Ascending aorta (tissue), 2 donors: ENCODE measurements at places on chromosomes 5 and 9.

DNA sequence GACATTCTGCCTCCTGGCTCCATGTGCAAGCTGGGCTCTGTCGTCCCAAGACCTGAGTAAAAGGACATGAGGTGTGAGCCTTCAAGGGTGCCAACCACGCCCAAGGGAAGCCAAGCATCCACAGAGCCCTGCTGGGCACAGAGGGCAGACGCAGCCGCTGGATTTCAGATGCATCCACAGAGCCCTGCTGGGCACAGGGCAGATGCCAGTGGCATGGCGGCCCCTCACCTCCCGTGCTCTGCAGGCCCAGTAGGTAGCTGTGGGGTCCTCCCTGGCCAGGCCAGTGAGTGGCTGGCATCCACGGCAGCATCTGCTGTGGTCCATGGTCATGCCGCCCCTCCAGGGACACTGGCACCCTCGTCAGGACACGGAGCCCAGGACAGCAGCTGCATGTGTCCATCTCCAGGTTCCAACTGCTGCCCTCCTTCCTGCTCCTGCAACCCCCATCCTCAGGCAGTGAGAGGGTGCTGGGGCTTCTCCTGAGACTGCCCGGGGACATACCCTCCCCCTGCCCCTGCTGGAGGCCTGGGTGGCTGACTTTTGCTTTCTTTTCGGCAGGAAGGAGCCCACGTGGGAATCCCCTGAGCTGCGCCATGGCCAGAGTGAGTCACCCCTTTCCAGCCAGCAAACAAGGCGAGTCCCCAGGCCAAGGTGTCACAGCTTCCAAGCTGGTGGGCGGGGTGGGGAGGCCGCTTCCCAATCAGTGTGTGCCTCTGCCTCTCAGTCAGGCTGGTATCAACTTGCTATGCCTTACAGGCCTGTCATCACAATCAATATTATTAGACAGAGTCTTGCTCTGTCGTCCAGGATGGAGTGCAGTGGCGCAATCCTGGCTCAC is 4.0 kb upstream of the TRAF2 start:
- H3K27me3 ChIP-seq = no peaks in the 10 kb centered on the region
- no peak overlapping the region for H3K27ac ChIP-seq
- no peaks in the 10 kb centered on the region for H3K36me3 ChIP-seq
- DNase-seq = peak; percentile 24
- peaks cover 3% of the 10 kb centered on the region for H3K4me1 ChIP-seq

DNA sequence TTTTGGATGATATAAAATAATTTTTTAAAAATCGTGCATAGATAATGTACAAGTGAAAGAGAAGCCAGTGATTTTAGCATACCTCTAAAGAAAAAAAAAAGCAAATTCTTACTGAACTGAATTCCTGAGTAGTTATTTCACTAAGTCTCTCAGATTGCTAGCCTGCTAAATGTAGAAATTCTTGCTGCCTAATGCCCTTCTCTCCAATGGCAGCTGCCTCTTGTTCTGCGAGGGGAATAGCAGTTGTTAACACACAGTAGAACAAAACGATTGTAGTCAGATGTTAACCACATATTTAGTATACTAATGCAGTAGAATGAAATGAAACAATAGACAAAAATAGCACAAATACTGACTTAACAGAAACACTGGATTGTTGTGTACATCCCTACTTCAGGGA is 26.8 kb downstream of the SMAD5 start:
- no peak overlapping the region for H3K4me3 ChIP-seq
- H3K4me1 ChIP-seq = no peaks in the 10 kb centered on the region
- no peak overlapping the region for H3K27ac ChIP-seq
- H3K36me3 ChIP-seq = peaks cover 25% of the 10 kb centered on the region
- H3K27me3 ChIP-seq = no peaks in the 10 kb centered on the region

GRCh38 chr9:22041344-22041743 is 32.2 kb upstream of the CDKN2B start:
- DNase-seq = no peak
- no peaks in the 10 kb centered on the region for H3K27me3 ChIP-seq
- no peaks in the 10 kb centered on the region for H3K36me3 ChIP-seq
- no peak overlapping the region for H3K27ac ChIP-seq
- no peak overlapping the region for H3K4me3 ChIP-seq

DNA sequence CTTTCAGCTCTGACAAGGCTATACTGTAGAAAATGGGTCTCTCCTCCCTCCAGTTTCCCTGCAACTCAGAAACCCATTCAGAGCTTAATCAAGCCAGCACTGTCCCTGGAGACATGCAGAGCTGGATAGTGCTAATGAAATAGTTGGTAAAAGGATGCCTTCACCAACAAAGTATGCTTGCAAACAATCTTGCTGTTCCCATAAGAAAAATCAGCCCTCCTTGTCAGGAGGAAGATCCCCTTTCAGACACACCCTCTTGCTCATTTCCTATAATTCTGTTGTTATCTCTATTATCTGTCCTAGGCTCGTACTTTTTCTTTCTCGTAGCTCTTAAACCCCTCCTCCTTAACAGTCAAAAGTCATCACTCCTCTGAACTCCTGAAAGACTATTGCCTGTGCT is 9.9 kb upstream of the OSMR start:
- H3K36me3 ChIP-seq = no peaks in the 10 kb centered on the region
- no peak overlapping the region for H3K27ac ChIP-seq
- DNase-seq = no peak
- no peak overlapping the region for H3K4me3 ChIP-seq
- no peaks in the 10 kb centered on the region for H3K27me3 ChIP-seq
- peaks cover 3% of the 10 kb centered on the region for H3K4me1 ChIP-seq

GRCh38 chr9:127802576-127803443 is at the start of gene FPGS:
Gene FPGS, plus strand, starts transcription at chr9:127802882. Its CDS starts 43 bp downstream, at chr9:127802925.
- peak within 1 kb of the TSS; percentile 99 for H3K27ac ChIP-seq
- peak within 1 kb of the TSS; percentile 73 for H3K4me3 ChIP-seq
- peaks cover 31% of the 10 kb centered on the region for H3K4me1 ChIP-seq
- peak; percentile 95 for DNase-seq

- H3K4me3 ChIP-seq = no peak overlapping the region
- no peak for DNase-seq
- no peaks in the 10 kb centered on the region for H3K36me3 ChIP-seq
- H3K27me3 ChIP-seq = no peaks in the 10 kb centered on the region
- no peak overlapping the region for H3K27ac ChIP-seq
These were observed 79.4 kb upstream of the TLE4 start for GRCh38 chr9:79492092-79493009.

GRCh38 chr9:28730111-28730510 is 1156.8 kb upstream of the C9orf72 start:
- H3K4me1 ChIP-seq = no peaks in the 10 kb centered on the region
- no peaks in the 10 kb centered on the region for H3K36me3 ChIP-seq
- H3K4me3 ChIP-seq = no peak overlapping the region

- no peaks in the 10 kb centered on the region for H3K4me1 ChIP-seq
- no peak for DNase-seq
- no peak overlapping the region for H3K4me3 ChIP-seq
- no peaks in the 10 kb centered on the region for H3K27me3 ChIP-seq
- H3K36me3 ChIP-seq = no peaks in the 10 kb centered on the region
- no peak overlapping the region for H3K27ac ChIP-seq
These were observed 142.3 kb upstream of the FSTL4 start for GRCh38 chr5:133754575-133755169.

DNA sequence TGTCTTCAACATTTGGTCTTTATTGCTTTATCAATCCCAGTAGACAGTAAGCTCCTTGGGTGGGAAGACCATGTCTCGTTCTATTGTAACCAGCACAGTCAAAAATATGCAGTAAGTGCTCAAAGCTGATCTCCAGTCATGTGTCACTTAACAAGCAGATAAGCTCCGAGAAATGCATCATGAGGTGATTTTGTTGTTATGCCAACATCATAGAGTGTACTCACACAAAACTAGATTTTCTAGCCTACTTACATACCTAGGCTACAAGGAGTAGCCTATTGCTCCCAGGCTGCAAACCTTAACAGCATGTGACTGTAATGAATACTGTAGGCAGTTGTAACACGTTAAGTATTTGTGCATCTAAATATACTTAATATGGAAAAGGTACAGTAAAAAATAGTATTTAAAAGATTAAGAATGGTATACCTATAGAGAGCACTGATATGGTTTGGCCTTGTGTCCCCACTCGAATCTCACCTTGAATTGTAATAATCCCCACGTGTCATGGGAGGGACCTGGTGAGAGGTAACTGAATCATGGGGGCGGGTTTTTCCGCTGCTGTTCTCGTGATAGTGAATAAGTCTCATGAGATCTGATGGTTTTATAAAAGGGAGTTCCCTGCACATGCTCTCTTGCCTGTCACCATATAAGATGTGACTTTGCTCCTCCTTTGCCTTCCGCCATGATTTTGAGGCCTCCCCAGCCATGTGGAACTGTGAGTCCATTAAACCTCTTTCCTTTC is 39.8 kb upstream of the PCSK5 start:
- no peak overlapping the region for H3K27ac ChIP-seq
- H3K36me3 ChIP-seq = no peaks in the 10 kb centered on the region
- no peak for DNase-seq
- H3K27me3 ChIP-seq = no peaks in the 10 kb centered on the region
- H3K4me3 ChIP-seq = no peak overlapping the region

- H3K27me3 ChIP-seq = no peaks in the 10 kb centered on the region
- no peaks in the 10 kb centered on the region for H3K36me3 ChIP-seq
- no peak overlapping the region for H3K27ac ChIP-seq
These were observed 86.5 kb upstream of the ATP10B start for GRCh38 chr5:160938532-160938931.

GRCh38 chr5:178331491-178331996 is 98.9 kb upstream of the PHYKPL start:
- no peaks in the 10 kb centered on the region for H3K36me3 ChIP-seq
- H3K4me1 ChIP-seq = peaks cover 11% of the 10 kb centered on the region
- H3K27ac ChIP-seq = no peak overlapping the region
- no peaks in the 10 kb centered on the region for H3K27me3 ChIP-seq
- H3K4me3 ChIP-seq = peak overlapping the region; percentile 12

DNA sequence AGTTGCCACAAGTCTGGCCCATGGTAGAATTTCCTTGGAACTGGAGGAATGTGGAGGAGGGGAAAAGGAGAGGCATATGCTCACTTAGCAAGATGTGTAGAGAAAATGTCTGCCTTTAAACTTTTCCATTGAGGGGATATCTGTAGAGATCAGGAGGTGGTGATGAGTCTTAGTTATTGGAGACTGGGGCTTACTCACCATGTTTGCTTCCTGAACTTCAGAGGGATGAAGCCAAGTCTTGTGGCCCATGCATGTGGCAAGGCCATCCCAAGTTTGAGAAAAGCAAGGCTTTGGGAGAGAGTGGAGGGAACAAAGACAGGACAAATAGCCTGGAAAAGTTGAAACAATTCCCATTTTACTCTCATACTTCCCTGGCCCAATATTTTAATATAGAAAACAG is 124.5 kb downstream of the GDNF start:
- no peak for DNase-seq
- H3K4me1 ChIP-seq = peaks cover 5% of the 10 kb centered on the region
- no peaks in the 10 kb centered on the region for H3K27me3 ChIP-seq

DNA sequence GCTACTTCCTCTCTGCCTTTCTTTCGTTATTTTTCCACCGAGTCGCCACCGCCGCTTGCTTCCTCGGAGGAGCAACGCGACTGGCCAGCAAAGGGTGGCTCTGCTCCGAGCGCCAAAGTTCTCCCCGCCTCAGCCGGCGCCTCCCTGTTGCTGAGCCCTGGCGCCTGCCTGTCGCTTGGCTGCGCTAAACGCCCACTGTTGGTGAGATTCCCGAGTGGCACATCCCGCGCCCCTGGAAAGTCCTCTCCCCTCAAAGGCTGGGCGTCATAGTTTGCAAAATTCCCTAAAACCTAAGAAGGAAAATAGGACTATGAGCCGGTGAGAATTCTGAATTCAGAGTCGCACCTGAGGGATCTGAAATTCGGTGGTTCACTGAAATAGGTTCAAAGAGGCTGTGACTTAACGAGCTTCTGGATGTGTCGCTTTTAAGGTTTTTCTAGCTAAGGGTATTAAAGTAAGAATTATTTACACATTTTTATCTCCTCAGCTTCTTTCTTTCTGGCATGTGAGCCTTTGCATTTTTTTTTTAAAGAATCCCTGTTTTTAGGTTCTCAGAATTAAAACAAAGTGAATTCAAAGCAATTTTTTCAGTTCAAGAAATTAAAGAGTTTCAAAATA is at the start of gene GRIN3A:
GRIN3A (minus strand) TSS at position 82 of the 618 bp plus-strand sequence. CDS start 668 bp downstream, outside the sequence.
- H3K27me3 ChIP-seq = no peaks in the 10 kb centered on the region
- DNase-seq = no peak
- peaks cover 3% of the 10 kb centered on the region for H3K4me1 ChIP-seq
- no peaks in the 10 kb centered on the region for H3K36me3 ChIP-seq
- H3K4me3 ChIP-seq = peak within 1 kb of the TSS; percentile 39

- peaks cover 10% of the 10 kb centered on the region for H3K4me1 ChIP-seq
- peak overlapping the region; percentile 86 for H3K4me3 ChIP-seq
- no peaks in the 10 kb centered on the region for H3K27me3 ChIP-seq
- peak; percentile 49 for DNase-seq
- no peaks in the 10 kb centered on the region for H3K36me3 ChIP-seq
These were observed 1.2 kb downstream of the ARRDC3 start for GRCh38 chr5:91381774-91382359.

DNA sequence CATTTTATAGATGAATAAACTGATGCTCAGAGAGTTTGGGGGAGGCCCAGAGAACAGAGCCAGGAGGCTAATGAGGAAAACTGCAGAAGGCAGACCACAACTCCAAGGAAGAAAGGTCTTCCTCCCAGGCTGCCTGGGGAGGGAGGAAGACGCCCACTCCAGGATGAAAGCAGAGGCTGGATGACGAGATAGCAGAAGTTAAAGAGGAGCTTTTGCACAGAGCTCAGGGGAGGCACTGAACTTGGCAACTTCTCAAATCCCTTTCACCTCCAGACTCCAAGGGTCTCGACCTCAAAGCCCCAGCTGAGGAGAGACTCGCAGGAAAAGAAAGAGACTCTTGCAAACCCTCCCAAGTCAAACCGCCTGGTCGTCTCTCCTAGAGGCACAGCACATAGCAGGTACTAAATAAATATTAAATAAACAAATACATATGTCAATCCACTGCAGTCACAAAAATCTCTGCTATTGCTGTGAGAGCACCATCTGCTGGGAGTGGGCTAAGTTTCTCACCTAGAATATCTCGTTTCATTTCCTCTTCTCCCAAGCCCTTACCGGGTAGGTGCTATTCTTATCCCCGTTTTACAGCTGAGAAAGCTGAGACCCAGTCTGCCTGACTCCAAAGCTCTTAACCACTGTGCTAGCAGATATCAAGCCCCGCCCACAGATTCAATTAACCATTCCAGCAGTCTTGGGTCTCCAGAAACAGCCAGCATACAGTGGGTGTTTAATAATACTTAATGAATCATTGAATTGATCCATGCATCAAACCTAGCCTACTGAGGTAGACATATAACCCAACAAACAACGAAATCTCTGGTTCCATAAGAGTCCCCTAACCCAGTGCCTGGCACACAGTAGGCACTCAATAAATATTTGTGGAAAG is 97.8 kb upstream of the HAND1 start:
- DNase-seq = no peak
- H3K4me3 ChIP-seq = no peak overlapping the region
- H3K27me3 ChIP-seq = no peaks in the 10 kb centered on the region
- H3K4me1 ChIP-seq = no peaks in the 10 kb centered on the region
- H3K27ac ChIP-seq = no peak overlapping the region
- H3K36me3 ChIP-seq = no peaks in the 10 kb centered on the region

GRCh38 chr9:106312906-106313305 is 550.1 kb upstream of the ZNF462 start:
- H3K36me3 ChIP-seq = no peaks in the 10 kb centered on the region
- no peak for DNase-seq
- H3K27ac ChIP-seq = no peak overlapping the region
- no peaks in the 10 kb centered on the region for H3K4me1 ChIP-seq
- no peak overlapping the region for H3K4me3 ChIP-seq
- no peaks in the 10 kb centered on the region for H3K27me3 ChIP-seq
